ENCODE measurements at places on chromosomes 11 and 22.
A peak's percentile ranks its signal among the peaks of the same experiment; 100 is the strongest.

DNA sequence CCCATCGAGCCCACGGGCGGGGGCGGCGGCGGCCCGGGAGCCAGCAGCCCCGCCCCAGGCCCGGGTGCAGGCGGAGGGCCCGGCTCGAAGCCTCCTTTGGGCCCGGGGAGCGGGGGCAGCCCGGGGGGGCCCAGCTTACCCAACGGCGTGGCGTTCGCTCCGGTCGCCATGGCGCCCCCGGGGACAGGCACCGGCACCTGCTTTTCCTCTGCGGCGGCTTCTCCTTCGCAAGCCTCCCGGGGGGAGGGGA lies 194 bp downstream of the SF1 start:
- DNase-seq, result no peak

DNA sequence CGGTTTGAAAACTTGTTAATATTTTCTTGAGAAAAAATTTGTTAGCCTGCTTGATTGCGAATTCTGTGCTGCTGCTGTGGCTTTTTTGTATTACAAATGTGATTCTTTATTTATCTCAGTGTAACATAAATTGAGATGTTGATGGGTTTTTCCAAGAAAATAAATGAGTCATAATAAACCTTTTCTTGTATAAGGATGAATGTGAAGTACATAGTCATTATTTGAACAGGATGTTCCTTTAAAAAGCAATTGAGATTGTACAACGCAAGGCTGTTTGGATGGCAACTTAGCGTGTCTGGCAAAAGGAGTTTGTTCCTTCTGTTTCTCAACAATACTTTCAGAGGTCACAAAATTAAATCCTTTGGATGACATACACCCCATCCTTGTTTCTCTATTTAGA lies 24.6 kb upstream of the CARD18 start:
- no peak for DNase-seq

DNA sequence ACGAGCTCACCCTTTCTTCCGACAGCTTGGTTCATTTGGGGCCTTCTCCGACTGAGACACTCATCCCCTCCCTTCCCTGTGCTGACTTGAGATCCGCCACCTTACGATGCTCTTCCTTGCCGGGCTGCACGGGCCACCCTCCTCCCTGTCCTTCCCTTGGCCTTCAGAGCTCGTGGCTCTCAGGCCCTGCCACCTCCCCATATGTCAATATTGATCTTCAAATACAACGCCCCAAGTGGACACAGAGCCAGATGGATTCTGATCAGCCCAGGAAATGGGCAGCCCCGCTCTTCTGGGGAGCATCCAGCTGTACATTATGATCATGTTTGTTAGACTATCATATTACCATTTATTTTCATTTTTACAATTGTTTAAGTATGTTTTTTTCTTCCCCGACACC lies 812.8 kb downstream of the TBC1D22A start:
- DNase-seq, result no peak

DNA sequence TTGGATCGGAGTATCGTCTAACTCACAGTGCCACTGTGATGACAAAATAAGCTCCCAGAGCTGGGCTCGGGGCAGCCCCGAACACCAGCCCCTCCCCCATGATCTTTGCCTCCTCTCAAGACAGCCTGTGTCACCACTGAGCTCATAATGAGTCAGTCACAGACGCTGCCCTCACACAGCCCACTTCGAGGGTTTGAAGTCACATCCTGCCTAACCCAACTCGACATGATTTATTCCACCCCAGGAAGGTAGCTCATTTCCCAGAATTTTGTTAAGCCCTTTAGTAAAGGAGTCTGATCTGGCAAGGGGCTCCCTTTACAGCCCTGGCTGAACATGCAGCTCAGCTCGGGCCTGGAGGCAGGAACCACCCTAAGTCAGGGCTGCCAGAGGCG lies 22.8 kb downstream of the MYH9 start:
- peak; percentile 87 for DNase-seq

DNA sequence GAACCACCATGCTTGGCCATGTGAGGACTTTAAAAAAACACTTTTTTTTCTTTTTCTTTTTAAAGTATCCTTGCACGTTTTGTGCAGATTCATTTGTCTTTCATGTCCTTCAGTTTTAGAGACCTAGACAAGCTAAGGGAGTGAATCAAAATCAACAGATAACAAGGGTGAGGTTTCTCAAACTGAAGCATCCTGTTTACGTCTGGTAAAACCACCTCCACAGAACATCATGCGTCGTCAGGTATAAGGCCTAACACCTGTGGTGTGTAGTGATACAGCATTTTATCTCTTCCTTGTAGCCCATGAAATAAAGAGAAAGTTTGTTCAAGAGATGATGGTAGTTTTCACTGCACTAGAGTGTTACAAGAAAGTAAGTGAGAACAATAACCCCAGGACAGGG lies 26.3 kb upstream of the CSF2RB start:
- DNase-seq, result no peak

- no peak for DNase-seq
Measured at GRCh38 chr11:116078101-116078591, 573.9 kb upstream of the CADM1 start.

DNA sequence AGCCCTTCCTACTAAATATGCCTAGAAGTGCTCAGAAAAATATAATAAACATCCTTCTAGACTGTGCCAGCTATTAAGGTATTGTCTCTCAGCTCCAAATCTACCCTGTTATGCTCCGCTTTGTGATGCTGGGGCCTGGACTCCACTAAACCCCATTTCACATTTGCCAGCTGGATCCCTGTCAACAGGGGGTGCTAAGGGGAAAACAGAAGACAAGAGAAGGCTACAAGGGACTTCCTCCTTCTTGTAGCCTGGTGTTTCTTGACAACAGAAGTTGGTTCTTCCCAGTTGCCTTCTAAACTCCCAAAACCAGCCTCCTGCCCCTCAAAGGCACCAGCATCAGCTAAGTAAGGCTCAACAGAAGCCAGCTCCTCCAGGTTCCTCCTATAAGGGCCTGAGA lies 5.2 kb downstream of the NUMA1 start:
- no peak for DNase-seq

- DNase-seq, result no peak
Measured at GRCh38 chr11:27246925-27247324, 116.1 kb downstream of the CCDC34 start.

DNA sequence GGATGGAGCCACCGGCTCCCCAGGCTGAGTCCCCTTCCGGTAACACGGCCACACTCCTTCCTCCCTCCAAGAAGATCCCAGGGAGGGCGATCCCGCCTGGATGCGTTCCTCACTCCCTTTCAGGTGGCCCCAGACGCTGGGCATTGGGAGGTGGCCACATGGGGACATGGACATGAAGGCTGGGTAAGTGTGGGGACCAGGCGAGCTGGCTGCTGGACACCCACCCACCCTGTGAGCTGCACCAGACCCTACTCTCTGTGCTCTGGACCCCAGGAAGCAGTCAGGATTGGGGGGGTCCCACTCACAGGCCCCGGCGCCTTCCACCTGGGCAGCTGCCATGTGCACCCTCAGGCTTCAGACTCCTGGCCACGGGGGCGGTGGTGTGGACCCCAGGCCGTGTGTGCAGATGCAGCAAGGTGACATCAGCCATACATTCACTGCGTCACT lies 932.8 kb downstream of the BRD1 start:
- DNase-seq, result no peak

GRCh38 chr22:27327981-27328721 lies 473.4 kb downstream of the MN1 start:
- DNase-seq, result no peak

GRCh38 chr11:76579752-76580151 lies 90.8 kb downstream of the LRRC32 start:
- DNase-seq, result no peak

DNA sequence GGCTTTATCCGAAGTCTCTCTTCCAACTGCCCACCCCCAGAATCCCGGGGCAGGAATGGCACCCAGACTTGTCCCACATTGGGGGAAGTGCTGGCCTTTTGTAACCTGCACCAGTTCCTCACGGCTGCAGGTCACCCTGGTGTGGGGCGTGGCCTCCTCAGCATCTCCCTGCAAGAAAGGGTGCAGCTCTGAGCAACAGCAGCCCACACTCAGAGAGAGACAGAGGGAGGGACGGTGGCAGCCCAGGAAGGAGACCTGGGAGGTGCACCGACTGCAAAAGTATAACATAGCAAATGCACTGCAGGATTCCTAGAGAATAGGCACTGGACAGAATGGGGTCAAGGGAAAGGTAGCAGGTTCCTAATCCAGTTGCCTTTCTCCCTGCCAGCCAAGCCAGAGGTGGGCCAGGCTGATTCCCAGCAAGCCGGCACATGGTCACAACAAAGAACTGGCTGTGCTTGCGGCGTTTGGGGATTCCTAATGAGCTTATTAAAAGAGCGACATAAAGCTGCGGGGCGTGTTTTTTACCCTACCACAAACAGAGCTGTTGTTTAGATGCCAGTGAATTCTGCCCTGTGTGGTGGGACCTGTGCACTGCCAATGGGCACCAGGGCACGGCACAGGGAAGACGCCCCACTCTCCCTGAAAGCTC lies 18.2 kb upstream of the IGSF9B start:
- DNase-seq, result no peak

DNA sequence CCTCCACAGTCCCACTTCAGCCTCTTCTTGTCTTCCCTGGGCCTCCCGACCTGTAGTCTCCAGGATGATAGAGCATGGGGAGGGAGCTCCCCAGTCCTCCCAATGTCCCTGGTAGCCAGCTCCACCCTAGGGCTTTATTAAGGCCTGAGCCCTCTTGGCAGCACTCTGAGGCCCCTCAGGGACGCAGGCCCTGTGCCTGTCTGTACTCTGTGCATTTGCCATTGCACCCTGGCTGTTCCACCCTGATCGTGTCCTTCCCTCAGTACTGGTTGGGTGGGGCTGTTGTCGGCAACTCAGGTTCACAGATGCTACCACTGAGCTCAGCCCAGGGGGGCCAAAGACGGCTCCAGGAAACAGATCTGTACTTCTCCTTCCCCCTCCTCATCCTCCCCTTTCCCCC lies 7.2 kb downstream of the SSTR3 start:
- no peak for DNase-seq

DNA sequence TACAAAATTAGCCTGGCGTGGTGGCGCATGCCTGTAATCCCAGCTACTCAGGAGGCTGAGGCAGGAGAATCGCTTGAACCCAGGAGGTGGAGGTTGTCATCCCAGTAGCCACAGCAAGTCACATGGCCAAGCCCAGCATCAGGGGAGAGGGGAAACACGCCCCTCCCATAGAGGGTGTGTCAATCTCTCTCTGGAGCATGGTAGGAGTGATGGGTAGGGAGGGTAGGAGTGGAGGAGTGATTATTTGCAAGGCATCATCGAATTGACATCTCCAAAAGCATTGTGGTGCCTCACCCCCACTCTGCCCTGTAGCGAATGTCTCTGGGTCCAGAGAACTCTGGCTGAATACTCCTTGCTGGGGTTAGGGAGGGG lies 6.1 kb upstream of the SSTR3 start:
- DNase-seq, result no peak

GRCh38 chr11:125313271-125314219 lies 149.0 kb downstream of the PKNOX2 start:
- no peak for DNase-seq

- DNase-seq, result no peak
Measured at GRCh38 chr22:38070250-38070921, 13.2 kb downstream of the PICK1 start.

GRCh38 chr22:42270176-42270509 lies 310 bp downstream of the TCF20 start:
- DNase-seq, result no peak

- DNase-seq, result peak; percentile 62
Measured at GRCh38 chr11:86551288-86552092, 120.9 kb downstream of the ME3 start.

- DNase-seq, result no peak
Measured at GRCh38 chr11:116099541-116099940, 595.3 kb upstream of the CADM1 start.

DNA sequence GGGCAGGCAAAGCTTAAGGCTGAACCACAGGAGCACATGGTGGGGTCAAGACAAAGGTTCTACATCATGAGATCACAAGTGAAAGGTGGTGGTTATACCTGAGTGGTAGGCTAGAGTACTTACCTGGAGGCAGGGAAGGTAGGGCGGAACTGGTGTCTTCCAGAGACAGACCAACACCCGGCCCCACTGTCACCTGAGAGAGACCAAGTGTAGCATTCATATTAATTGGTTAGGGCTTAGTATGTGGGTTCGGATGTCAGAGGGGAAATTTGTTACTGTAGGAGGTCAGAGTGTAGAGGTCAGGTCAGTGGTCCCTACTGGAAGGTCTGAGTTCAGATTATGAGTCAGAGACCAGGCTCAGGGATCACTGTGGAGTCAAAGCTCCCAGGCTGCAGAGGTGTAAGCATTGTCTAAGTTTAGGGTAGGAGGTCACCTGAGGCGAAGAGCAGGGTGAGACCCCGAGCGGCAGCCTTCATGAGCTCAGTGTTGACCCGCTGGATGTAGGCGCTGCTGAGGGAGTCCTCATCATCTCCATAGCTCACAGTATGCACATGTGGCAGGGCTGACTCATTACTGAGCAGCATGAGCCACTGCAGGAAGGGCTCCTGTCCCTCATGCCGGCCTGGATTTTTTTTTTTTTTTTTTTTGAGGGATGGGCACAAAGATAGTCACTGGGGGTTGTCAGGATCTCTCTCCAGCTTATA lies 3.2 kb downstream of the TPP1 start:
- DNase-seq, result no peak

- DNase-seq, result no peak
Measured at GRCh38 chr11:10038521-10039302, 255.3 kb downstream of the SBF2 start.

DNA sequence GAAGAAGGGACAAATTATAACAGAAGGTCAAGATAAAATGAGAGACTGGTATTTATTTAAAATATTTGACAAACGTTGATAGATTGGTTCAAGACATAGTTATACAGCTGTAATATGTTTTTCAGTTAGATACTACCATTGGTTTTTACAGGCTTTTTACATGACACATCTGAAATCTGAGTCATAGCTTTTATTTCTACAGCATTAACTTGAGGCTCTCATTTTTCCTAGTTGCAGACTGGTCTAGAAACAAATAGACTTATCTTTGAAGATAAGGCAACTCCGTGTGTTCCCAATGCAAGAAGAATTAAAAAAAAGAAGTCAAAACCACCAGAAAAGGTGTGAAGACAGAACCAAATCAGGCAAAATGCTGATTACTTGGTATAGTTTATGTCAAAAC lies 31.3 kb downstream of the CEP57 start:
- no peak for DNase-seq

- DNase-seq, result no peak
Measured at GRCh38 chr11:73070653-73071052, 71.5 kb downstream of the FCHSD2 start.

GRCh38 chr11:10307400-10308200 lies 2.7 kb downstream of the ADM start:
- DNase-seq, result no peak

- DNase-seq, result no peak
Measured at GRCh38 chr11:5367448-5368074, 16.1 kb upstream of the OR51M1 start.

GRCh38 chr22:22827187-22827939 lies 60.3 kb upstream of the IGLL5 start:
- no peak for DNase-seq

DNA sequence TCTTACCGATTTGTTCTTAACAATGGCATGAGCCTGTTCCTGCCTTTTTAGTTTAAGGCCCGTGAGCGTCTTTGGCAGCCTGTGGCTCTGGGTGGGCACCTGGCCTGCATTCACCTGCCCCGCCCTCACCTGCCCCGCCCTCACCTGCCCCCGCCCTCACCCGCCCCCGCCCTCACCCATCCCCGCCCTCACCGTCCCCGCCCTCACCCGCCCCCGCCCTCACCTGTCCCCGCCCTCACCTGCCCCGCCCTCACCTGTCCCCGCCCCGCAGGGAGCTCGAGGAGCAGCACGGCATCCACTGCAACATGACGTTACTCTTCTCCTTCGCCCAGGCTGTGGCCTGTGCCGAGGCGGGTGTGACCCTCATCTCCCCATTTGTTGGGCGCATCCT lies 14.2 kb downstream of the GATD1 start:
- DNase-seq, result no peak
